D721Med (cell line): ENCODE measurements at places on chromosomes 5 and 9.

DNA sequence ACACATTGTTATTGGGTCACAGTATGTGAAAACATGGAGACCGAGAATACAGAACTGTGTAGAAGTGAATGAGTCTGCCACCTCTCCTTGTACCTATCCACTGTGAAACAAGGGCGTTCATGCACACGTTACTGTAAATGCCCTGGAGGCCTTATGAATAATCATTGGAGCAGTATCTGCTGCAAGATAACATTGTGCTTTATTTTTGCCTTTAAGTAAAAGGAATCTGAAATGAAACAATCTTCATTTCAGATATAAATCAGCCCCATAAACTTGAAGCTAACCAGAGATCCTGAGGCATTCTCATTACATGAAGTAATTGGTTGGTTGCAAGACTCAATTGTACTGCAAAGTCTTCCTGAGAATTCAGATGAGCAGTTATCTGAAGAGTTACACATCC, 419.6 kb downstream of the KDM4C start:
- no peak for DNase-seq

DNA sequence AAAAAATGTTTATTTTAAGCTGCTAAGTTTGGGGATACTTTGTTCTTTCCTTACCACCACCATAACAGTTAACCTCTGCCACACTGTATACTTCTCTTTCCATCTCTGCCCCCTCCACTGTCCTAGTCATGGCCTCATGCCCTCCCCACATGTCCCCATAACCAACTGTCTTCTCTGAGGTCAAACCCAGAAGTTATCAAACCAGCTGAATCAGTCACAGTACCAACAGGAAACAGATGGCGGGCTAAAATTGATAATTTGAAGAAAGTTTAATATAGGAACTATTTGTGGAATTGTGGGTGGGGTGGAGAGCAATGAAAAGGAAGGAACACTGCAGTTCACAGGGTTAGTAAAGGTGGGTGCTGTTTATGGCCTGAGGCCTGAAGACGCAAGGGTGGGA, 5.7 kb upstream of the DCTN4 start:
- no peak for DNase-seq

GRCh38 chr9:19771446-19771845, 17.4 kb downstream of the SLC24A2 start:
- no peak for DNase-seq

DNA sequence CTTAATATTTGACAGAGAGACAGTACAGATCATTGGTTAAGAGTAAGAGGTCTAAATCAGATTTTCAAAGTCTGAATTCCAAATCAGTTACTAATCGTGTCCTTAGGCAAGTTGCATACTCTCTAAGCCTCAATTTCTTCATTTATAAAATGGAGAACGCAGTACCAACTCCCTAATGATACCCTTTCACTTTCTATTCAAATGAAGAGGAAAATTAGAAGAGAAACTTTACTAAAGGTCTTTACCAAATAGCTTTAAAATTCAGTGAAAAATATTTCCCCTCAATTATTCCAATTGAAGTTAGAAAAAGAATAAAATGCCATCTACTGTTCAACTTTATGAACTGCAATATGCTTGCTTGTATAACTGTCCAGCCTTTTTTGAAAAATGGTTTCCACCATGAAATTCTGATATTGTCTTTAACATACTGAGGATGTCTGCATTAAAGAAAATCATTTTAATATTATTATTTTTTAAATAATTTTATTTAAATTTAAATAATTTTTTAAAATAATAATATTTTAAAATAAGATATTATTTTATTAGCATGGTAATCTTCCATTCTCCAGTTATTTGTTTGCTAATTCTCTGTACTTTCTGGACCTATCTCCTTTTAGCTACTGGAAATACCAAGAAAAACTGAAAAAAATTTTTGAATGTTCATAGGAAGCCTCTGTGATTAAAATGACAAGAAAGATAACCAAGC, 36.0 kb downstream of the POC5 start:
- DNase-seq, result no peak

DNA sequence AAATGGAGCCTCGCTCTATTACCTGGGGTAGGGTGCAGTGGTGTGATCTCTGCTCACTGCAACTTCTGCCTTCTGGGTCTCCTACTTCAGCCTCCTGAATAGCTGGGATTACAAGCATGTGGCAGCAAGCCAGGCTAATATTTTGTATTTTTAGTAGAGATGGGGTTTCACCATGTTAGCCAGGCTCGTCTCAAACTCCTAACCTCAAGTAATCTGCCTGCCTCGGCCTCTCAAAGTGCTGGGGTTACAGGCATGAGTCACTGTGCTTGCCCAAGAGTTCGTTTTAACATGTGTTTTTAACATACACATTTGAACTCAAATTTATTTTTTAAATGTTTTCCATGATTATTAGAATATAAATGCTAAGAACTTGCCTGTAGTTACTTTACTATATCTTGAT, 34.2 kb downstream of the MARCHF6 start:
- no peak for DNase-seq

DNA sequence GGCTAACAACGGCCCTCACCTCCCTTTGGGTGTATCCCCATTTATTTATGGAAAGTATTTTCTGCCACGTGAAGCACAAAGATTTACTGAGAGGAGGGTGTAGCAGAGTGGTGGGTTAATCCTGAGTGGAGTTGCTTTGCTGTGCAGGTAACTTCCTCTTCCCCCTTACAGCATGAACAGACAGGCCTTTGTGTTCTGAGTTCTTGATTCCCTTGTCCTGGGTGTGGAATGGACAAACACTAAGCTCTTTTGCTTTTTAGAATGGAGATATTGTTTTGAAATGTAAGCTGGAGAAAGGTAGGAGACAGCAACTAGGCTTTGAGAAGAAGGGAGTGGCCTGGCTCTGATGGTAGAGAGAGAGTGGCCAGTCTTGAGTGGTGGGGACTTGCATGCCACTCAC, 17.1 kb upstream of the GLRX start:
- DNase-seq, result no peak

GRCh38 chr5:65163698-65164097, 318.0 kb downstream of the ADAMTS6 start:
- DNase-seq, result no peak

DNA sequence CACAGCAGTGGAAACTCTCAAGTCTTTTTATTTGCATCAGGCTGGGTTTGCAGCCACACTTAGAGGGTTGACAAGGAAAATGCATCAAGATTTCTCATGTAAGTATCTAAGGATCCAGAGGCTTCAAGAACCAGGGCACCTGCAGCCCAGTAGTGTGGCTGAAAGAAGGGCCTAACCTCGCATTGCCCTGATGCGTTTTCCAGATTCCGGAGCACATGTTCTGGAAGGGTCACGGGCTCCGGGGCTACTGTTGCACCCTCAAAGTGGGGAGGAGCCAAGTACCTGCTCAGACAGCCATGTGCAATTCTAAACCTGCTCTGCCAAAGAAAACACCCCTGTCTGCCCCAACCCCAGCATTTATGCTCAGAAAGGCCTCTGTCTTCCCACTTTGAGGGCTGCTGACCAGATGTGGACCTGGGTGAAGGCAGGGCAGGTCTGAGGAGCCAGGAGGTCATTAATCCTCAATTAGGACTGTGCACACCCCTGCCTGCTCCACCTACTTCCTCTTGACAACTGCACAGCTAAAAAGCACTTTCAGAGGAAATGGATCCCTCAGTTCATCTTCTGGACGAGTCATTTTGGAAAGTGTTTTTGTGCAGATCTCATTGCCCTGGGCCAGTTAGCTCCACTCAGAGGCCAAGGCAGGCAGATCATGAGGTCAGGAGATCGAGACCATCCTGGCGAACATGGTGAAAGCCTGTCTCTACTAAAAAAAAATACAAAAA, 110.7 kb downstream of the SAXO1 start:
- no peak for DNase-seq

DNA sequence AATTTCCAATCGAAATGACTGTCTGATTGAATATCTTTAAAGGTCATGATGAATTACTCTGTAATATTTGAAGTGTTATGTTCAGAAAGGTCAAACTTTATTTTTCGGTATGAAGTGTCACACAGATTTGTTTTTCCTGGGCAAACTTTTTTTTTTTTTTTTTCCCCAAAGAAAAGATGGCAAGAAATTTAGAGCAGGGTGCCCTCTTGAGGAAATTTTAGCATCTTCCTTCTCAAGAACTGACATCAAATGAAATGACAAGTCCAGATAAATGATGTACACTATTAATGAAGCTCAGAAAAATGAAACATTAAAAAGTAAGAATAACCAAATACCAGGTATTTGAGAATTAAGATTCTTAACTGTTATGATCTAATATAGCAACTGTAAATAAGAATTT, 123.6 kb downstream of the INVS start:
- DNase-seq, result no peak

DNA sequence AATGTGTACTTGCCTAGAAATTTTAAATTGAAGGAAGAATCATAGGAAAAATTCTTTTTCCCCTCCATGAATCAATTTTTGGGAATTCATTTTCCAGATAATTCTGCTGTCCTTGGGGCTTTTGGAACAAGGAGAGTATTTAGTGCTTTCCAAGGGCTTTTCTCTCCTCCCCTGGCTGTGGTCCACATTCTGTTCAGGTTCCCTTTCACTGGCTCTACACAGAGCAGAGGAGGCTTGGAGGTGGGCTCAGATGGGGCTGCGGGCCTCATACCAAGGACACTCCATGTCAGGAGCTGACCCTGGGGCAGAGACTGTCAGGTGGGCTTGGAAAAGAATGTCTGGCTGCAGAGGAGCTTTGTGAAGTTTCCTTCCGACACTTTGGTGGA, 128.1 kb downstream of the GADD45G start:
- no peak for DNase-seq

DNA sequence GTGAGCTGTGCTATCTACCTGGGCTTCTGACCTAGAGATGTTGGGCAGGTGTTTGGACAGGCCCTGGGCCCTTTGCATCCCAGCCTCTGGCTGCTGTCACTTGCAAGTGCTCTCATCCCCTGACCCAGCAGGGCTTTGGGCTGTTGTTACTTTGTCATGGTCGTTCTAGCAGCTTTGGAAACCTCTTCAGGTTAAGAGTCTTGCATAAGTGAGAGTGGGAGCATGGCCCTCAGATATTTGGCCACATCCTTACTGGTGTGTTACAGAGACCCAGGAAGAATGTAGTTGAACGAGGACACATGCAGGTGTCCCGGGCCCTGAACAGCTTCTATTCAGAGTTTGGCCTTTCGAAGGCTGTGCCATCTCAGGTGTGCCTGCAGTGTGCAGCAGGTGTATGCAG, 4.5 kb downstream of the TENT4A start:
- no peak for DNase-seq

- DNase-seq, result no peak
These were observed 3.9 kb upstream of the BTNL9 start for GRCh38 chr5:181035991-181036815.

DNA sequence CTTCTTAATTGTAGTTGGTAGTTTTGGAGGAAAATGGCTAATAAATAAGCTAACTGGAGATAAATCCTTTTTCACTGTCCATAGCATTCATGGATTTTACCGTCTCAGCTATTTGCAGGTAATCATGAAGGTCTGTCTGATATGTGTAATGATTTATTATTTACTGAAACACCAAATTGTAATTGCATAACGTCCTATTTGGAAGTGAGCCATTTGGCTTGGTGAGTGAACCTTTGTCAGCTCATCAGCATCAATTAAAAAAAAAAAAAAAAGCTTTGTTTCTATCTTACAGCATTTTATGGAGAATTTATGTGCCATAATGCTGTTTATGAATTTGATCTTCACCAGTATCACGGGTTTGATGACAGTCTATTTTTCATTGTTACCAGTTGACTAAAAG, 20.2 kb downstream of the RECK start:
- no peak for DNase-seq

- DNase-seq, result no peak
These were observed 81.1 kb upstream of the EPB41L4B start for GRCh38 chr9:109401990-109402318.

DNA sequence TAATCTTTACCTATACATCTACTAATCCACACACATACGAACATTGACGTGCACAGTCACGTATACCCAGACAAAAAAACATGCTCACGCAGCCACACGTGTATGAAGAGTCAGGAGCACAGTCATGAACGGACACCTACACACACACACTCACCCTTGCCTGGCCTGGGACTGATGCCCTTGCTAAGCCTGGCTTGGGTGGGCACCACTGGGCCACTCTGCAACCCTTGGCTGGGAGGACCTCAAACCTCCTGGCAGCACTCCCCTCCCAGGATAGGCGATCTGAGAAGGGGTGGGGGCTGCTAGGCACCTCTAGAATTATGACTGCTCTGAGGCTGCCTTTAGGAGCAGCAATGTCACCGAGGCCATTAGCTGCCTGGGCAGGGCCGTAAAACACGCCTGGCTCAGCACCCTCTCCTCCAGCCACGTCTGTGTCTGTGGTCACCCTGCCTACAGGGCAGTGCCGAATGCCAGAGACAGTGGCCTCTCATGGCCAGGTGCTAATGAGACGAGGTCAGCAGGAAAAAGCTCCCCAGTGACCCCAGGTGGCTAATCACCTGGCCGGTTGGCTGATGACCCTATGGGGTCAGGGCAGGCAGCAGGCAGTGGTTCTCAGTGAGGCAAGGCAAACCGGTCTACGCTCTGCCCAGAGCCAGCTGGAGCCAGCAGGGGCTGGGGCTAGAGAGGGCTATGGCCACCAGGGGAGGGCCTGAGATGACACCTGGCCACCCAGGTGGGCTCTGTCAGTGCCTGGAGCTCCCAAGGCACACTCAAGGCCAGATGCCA, 33.7 kb upstream of the MVB12B start:
- DNase-seq, result no peak

DNA sequence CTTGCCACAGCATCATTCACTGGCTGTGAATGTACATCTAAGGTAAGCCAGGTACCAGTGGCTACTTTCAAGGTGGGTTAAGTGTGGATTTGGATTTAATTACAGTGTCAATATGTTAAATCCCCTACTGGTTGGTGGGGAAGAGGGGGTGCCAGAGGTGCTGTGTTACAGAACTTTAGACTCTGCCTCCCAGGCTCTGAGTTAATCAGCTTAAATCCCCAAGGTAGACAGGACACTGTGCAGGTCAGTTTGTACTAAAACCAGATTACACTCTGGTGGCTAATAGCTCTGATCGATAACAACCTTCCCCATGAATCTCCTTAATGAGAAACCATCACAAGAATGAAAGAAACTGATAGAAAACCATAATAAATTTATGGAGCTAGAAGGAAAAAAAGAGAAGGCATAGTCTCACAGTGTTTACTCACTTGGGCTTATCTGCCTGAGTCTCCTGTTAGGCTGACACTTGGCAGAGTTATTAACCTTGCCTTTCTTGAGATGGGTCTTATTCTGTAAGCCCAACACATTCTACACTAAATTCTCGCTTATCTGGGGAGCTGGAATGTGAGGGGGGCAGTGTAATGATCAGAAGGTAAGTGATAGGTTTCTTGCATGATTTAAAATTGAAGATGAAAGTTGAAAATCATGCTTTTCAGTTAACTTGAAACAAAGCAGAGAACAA, 106.8 kb downstream of the LMNB1 start:
- DNase-seq, result no peak

- DNase-seq, result no peak
These were observed 66.4 kb upstream of the PIK3R1 start for GRCh38 chr5:68149189-68149588.
